H4 (cell line): ENCODE measurements at places on chromosomes 11 and 22.

- DNase-seq, result no peak
These were observed 2.7 kb downstream of the CADM1 start for GRCh38 chr11:115501502-115501892.

DNA sequence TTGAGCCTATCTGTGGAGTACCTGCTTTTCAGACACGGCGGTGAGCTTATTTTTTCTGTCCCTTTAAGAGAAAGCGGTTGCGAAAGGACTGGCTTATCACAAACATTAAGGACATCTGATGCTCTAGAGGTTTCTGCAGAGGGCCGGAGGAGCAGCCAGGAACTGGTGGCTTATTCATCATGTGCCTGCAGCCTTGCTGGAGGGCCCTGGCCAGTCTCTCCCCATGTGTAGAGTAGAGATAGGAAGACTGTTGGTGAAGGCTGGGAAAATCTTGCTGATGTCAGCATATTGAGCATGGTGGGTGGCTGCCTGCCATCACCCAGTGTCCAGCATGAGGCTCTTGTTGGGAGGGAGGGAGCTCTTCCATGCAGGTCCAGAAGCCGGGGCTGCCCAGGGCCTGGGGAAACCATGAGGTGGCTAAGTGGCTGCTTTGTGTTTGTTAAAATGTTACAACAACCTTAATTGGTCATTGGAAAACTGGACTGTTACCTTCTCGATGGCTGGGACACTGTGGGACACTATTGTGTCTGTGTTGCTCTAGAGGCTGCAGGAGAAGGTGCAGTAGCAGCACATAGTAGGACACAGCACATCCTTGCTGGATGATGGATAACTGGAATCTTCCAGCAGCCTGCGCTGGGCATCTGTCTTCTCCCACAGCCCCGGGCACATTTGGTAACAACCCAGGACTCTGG lies 54.3 kb downstream of the TSPAN18 start:
- DNase-seq, result no peak

GRCh38 chr11:129414144-129414872 lies 38.7 kb downstream of the BARX2 start:
- no peak for DNase-seq

- DNase-seq, result no peak
These were observed 15.7 kb downstream of the SPTY2D1 start for GRCh38 chr11:18618342-18619025.

DNA sequence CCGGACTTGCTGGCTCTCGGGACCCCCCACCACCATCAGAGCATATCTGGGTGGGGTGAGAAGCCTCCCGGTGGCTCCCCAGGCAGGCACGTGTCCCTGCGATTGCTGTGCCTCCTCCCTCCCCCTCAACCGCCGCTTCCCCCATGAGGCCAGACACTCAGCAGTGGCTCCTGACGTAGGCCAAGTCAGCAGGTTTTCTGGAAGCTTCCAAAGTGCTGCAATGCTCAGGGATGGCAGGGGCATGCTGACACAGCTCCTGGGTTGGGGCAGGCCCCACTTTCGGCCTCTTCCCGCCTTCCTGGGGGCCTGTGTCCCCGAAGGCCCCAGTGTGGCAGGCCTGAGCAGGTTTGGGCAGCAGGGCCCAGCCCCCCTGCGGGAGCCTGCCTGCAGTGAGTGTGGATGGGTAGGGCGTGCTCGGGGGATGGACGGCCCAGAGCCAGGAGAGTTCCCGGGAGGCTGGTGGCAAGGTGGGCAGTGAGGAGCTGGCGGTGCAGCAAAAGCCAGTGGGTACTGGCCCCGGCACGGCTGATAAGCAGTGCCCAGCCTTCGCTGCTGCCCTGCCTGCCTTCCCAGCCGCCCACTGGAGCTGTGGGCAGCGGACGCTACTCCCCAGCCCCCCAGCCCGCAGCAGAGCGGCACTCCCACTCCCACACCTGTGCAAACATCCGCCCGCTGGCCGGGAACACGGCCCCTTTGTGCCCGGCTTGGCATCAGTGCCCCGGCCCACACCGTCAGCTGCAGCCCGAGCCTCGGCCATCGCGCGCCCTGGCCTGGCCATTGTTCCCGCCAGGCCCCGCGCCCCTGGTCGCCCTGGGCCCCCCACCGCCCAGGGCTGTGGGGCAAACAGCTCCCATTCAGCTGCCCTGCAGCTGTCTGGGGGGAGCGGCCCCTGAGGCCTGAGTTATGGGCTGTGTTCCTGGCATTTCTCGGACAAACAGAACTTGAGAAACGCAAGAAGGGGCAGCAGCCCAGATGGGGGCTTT lies 125.0 kb downstream of the KCNQ1OT1 start:
- DNase-seq, result no peak
